ENCODE measurements at places on chromosomes 5 and 9.

- no peak for DNase-seq
Measured at GRCh38 chr5:157336423-157336744, 70.5 kb downstream of the CYFIP2 start.

GRCh38 chr9:26247861-26248260 lies 569.6 kb upstream of the TUSC1 start:
- no peak for DNase-seq

DNA sequence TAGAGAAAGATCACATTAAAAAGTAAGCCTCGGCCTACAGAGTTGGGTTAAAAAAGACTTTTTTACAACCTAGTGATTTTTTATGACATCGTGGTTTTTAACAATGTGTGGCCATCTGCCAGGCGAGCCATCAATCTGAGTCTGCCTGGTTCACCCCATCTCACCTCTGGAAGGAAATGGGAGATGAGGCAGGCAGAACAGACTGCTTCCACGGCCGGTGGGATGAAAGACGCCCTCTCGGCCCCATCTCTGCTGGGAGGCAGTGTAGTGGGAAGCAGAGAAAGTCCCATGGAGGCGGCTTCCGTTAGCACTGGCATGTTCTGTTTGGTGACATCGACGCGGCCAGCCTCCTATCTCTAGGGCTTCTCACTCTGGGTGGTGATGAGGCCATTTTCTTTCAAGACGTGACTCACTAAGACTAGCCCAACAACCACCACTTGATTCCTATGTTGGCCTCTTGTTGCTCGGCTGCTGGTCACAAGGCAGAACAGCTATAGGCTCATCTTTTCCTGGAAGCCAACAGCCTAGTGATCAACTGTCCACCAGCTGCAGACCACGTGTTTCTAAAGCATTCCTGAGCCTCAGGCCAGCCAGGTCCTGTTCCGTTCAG lies 132.4 kb upstream of the OTULINL start:
- no peak for DNase-seq

- DNase-seq = no peak
Measured at GRCh38 chr5:72138943-72139521, 31.8 kb downstream of the MAP1B start.

GRCh38 chr5:113179156-113179555 lies 202.6 kb downstream of the DCP2 start:
- DNase-seq = no peak

DNA sequence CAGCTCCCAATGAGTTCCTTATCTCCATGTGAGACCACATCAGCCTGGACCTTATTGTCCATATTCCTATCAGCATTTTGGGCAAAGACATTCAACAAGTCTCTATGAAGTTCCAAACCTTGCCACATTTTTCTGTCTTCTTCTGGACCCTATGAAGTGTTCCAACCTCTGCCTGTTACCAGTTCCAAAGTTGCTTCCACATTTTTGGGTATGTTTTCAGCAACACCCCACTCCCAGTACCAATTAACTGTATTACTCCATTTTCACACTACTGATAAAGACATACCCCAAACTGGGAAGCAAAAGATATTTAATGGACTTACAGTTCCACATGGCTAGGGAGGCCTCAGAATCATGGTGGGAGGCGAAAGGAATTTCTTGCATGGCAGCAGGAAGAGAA lies 548.5 kb downstream of the CHSY3 start:
- no peak for DNase-seq

- no peak for DNase-seq
Measured at GRCh38 chr5:99349787-99350186, 421.0 kb upstream of the CHD1 start.

DNA sequence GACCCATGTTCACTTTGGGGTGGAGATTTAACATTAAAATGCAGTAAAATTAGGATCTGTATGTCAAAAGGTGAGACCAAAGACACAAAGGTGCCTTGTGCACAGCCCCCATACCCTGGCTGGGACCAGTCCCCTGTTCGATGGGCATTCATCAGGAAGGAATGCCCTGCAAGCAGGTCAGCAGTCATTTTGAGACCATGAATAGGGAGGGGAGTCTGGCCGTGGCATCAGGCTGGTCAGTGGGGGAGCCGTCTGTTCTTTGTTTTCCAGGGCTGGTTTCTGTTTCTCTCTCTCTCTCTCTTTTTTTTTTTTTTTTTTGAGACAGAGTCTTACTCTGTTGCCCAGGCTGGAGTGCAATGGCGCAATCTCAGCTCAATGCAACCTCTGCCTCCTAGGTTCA lies 68.9 kb upstream of the GOLM1 start:
- DNase-seq = no peak

GRCh38 chr9:81964218-81965171 lies 21.2 kb downstream of the SPATA31D3 start:
- no peak for DNase-seq

Data from glutamatergic neuron (in vitro differentiated cells).